ENCODE measurements at places on chromosomes 5 and 9.

GRCh38 chr9:4365055-4365454 is 65.2 kb upstream of the GLIS3 start:
- no peak for DNase-seq

DNA sequence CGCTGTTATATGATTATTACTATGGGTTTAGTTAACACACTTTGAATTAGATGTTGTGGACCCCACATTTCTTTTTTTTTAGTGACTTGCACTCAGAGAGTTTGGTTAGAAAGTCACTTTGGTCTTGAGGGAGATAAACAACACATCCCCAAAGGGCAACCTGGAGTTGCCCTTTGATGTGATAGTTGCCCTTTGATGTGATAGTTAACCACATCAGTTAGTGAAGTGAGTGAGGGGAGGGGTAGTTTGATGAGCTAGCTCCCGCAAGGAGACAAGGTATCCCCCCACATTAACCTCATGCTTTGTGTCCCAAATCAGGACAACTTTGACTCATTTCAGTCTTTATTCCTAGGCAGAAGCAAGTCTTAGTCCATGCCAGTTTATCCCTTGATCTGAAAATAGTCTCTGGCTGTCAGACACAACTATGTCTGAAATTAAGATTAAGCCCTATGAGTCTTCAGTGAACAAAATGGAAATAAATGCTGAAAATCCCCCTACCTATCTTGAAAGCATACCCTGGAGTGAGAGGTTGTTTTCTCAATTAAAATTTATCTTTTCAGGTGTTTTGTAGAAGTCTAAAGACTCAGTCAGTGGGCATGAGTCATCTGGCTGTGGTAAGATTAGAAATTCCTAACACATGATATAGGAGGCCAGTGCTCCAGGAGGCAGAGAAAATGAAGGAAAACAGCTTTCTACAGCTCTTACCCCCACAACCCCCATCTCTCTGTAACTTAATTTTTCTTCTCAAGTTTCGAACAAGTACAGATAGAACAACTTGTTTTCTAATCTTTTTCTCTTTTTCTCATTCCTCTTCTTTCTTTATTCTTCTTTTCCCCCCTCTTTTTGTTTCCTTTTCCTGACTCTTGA is 208.9 kb upstream of the DMRTA1 start:
- peak; percentile 22 for DNase-seq

GRCh38 chr5:57834829-57835608 is 352.4 kb upstream of the ACTBL2 start:
- no peak for DNase-seq

GRCh38 chr9:116152941-116153764 is 438 bp upstream of the PAPPA start:
- DNase-seq: no peak

- no peak for DNase-seq
Observed at GRCh38 chr9:136061405-136061804, 33.7 kb downstream of the NACC2 start.

DNA sequence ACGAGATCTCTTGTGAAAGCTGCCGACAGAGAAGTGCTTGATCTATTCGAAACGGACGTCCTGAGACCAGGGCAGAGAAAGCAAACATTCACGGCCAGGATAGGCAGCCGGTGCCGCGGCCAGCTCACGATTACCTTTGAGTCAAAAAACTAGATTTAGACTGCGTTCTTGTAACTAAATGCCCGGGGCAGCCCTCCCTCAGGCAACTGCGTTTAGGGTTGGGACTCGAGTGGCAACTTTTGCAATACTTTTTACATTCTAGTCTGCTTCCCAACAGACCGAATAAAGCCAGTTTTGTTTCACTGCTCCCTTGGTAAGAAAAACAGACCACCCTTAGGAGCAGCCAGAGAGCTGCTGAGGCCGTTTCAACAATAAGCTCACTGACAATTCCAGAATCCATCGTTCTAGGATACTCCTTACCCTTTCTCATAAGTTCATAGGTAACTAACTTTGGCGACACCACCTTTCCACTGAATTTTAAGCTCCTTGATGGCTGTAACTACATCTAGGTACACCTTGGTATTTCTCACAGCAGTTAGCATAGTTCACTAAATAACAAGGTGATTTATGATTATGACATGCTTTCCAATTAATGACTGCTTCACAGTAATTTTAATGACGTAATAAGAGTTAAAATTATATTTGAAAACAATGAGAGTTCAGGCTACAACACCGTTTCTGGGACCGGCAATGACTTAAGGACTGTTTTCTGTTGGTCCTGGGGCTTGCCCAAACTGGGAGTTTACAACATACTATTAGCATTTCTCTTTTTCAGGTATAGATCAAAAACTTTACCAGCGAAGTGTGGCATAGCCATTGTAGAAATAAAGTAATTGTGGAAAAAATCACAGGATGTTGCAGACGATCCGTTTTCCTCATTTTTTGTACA is 899 bp upstream of the RAPGEF6 start:
- no peak for DNase-seq

- DNase-seq: no peak
Observed at GRCh38 chr9:2418619-2419018, 203.0 kb upstream of the VLDLR start.

DNA sequence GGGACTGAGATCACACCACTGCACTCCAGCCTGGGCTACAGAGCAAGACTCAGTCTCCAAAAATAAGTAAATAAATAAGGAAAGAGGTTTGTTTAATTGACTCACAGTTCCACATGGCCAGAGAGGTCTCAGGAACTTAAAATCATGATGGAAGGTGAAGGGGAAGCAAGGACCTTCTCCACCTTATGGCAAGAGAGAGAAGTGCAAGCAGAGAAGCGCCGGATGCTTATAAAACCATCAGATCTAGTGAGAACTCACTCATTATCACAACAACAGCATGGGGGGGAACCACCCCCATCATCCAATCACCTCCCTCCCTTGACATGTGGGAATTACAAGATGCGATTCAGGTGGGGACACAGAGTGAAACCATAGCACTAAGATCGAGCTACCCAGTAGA is 22.8 kb upstream of the RGMB start:
- DNase-seq: no peak

GRCh38 chr9:71706176-71706575 is 62.1 kb downstream of the CEMIP2 start:
- no peak for DNase-seq

GRCh38 chr9:127611603-127611898 is 526 bp upstream of the STXBP1 start:
- DNase-seq: no peak

- DNase-seq: no peak
Observed at GRCh38 chr9:130629443-130630070, 34.8 kb upstream of the PRDM12 start.

- DNase-seq: no peak
Observed at GRCh38 chr5:41336471-41336870, 123.1 kb upstream of the C6 start.

DNA sequence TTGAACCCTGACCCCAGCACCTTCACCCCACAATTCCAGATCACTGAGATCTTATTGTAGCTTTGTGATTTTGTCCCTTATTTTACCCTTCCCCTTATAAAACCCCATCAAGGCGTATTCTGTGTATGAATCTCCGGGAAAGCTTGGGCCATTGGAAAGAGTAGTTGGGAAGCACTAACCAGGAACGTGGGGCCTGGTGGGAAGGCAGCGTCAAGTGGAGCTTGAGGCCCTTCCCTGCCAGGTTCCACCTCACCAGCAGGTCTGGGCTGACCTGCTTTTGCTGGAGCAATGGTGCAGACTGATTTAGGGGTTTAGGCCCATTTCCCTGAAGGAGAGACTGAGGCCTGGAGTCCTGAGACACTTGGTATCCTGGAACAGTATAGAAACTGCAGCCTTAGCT is 9.3 kb downstream of the PHF2 start:
- DNase-seq: no peak

DNA sequence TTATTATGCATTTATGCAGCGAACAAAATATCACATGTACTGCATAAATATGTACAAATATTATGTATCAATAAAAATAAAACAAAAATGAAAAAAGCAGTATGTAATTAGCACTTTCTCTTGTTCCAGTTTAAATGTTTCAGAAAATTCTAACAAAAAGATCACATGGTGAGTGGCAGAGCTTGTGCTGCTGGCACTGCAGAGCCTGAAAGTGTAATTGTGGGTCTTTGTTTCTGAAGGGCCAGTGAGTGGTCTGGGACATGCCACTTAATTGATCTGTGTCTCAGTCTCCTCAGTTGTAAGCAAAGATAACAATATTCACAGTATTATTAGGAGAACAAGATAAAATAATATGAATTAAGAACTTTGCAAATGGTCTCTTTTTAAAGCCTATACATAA is 39.5 kb upstream of the RAI14 start:
- DNase-seq: no peak

GRCh38 chr9:91847581-91848091 is 102.4 kb downstream of the ROR2 start:
- DNase-seq: no peak

GRCh38 chr9:122228568-122229484 is at the start of gene LHX6:
Gene LHX6 (minus strand): TSS chr9:122228957. CDS start chr9:122228740, 217 bp downstream.
- DNase-seq: no peak

- no peak for DNase-seq
Observed at GRCh38 chr5:103109277-103109676, 10.7 kb downstream of the GIN1 start.

DNA sequence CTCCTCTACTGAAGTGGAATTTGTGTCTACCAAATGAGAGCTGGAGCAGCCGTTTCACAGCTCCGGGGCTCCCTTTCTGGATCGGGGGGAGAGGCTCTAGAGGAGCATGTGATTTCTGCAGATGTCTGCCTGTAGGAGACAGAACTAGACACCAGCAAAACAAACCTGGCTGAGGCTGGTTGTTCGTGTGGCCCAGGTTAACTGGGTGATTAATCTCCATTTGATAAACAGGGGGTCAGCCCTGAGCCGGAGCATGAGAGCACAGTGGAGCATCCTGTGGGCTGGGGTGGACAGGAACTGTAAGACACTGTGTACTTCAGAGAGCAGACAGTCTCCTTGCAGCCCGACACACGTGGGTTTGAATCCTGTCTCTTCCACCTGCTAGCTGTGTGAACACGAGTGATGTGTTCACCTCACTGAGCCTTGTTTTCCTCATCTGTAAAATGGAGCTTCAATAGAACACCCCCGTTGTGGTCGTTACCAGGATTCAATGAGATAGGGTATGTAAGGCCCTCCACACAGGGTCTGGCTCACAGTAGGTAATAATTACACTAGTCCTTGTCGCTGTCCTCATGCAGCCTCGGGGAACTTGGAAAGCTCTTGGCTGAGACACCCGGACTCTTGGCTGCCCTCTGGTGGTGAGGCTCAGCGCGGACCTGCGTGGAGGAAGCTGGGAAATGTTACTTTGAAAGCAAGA is 12.9 kb downstream of the CXCL14 start:
- peak; percentile 58 for DNase-seq

GRCh38 chr9:38277601-38278200 is 114.8 kb upstream of the ALDH1B1 start:
- DNase-seq: no peak

GRCh38 chr9:77981332-77981731 is 50.3 kb downstream of the GNAQ start:
- no peak for DNase-seq

Measured in CD4-positive, alpha-beta T cell treated with Interleukin-17A for 1 hour (primary cell).